ENCODE measurements at places on chromosomes 3 and 15.
A peak's percentile ranks its signal among the peaks of the same experiment; 100 is the strongest.

GRCh38 chr3:101936419-101937356 lies 87.4 kb downstream of the NFKBIZ start:
- no peak for DNase-seq

DNA sequence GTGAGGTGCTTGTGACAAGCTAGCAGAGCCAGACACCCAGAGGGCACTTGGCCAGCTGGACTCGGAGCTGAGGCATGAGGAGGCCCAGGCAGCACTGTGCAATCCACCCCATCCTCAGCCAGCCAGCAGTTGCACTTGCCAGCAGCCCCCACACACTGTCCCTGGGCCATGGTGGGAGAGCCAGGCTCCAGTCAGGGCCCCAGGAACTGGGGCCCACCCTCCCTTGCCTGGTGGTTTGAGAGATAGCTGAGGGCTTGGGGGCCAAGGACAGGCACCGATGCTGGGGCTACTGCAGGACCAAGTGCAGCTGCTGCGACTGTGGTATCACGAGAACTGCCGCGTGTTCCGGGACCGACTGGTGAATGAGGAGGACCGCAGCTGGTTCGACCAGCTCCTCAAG lies 63.5 kb downstream of the DNAH1 start:
- DNase-seq, result peak; percentile 81

DNA sequence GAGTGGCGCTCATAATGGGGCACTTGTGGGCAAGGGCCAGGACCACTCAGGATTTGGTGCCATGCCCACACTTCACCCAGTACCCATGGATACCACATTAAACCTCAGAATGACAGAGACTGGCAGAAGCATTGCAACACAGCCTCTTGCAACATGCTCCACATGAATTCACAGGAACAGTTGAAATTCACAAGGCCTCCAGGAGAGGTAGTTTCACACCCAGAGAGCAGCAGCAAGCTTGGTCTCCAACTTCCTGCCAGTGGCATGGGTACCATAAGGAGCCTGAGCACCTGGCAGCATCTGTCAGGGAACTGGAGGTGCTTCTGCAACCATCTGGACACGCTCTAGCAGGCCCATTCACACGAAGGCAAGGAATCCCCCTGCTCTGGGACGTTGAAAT lies 101.0 kb downstream of the OSBPL10 start:
- no peak for DNase-seq

DNA sequence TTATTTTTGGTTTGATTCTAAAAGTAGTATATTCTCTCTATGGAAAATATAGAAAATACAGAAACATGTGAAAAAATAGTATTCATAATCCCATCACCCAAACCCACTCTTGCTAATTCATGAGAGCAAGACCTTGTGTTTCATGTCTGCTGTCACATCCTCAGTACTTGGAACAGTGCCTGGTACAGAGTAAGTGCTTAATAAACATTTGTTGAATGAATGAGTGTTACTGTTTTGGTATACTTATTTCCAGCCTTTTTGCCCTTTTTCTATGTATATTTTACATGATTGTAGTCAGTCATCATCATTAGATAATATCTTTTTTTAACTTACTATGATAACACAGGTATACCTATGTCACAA lies 59.3 kb downstream of the IL16 start:
- no peak for DNase-seq

- DNase-seq, result no peak
These were observed 42.2 kb downstream of the ZNF609 start for GRCh38 chr15:64502551-64502950.

- no peak for DNase-seq
These were observed 330.3 kb upstream of the GOLIM4 start for GRCh38 chr3:168425936-168426595.

- DNase-seq, result no peak
These were observed 658.8 kb downstream of the EDEM1 start for GRCh38 chr3:5846261-5846660.

Data from testis (tissue), 5 donors.